ENCODE measurements at places on chromosomes 1 and 21.

DNA sequence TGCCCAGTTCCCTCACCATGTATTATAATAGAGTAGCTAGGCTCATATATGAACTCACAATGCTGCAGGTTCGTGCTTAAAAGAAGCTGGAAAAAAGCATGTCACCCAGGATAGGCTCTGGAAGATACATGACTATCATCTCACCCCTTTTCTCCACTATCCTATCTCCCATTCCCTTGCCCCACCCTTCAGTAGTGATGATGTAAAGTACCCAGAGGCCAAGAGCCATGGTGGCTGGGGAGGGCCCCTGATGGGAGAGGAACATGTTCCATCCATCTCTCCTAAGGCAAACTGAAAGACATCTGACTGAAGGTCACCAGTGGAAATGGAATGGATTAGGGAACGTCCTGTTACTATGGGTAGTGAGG, 20.3 kb upstream of the RBBP5 start:
- no peak for DNase-seq

GRCh38 chr1:151868486-151868885, 15.0 kb upstream of the THEM5 start:
- no peak for DNase-seq

DNA sequence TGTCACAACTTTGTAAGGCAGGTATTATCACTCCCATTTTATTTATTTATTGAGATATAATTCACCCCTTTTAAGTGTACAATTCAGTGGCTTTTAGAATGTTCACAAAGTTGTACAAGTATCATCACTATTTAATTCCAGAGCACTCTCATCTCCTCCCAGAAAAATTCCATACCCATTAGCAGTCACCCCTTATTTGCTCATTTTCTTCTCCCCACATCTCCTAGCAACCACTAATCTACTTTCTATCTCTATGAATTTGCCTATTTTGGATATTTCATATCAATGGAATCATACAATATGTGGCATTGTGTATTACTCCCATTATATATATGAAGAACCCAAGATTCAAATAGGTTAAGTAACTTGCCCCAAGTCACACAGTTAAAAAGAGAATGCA, 7.0 kb downstream of the DSTYK start:
- DNase-seq: no peak

- no peak for DNase-seq
Observed at GRCh38 chr1:184326278-184326677, 60.6 kb upstream of the C1orf21 start.

GRCh38 chr1:56972976-56973375, 7.2 kb upstream of the C8B start:
- no peak for DNase-seq

GRCh38 chr21:42207426-42207825, 11.5 kb upstream of the ABCG1 start:
- DNase-seq: no peak

GRCh38 chr21:40681164-40681859, 165.6 kb downstream of the DSCAM start:
- DNase-seq: peak; percentile 2

DNA sequence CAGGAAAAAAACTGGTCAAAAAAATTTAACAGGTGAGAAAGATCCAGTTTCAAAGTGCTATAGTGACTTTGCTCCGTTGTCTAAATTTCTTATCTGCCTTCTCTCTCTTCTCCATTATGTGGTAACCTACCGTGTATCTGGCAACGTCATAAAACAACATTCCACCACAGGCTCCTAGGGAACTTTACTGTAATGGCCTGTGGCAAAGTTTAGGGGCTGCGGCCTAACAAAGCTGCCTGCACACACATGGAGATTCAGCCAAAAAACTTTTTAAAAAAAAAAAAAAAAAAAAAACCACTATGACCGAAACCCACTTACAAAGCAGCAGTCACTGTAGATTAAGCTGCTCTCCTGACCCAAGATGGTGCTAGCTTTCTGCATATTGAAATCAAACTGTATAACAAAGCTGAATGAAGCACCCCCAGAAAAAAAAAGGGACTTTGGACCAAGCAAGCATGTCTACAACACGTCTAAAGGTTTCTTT, 202.6 kb downstream of the SLC45A1 start:
- DNase-seq: no peak

DNA sequence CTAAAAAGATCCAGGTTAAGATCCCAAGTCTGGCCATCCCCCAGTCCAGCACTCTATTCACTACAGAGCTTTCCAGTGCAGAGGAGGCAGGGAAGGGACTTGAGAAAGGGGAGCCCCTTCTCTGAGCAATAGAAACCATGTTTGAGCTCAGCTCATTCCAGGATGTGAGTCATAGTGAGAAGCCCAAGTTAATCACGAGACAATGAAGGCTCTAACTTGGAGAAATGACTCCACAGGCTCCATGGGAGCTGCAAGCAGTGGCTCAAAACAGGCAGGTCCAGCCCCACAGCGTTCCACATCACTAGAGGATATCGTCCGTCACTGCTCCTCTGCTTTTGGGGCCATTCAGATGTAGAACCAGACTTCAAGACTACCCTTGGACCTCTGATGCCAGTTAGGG, 59.1 kb downstream of the CAMK2N1 start:
- no peak for DNase-seq

DNA sequence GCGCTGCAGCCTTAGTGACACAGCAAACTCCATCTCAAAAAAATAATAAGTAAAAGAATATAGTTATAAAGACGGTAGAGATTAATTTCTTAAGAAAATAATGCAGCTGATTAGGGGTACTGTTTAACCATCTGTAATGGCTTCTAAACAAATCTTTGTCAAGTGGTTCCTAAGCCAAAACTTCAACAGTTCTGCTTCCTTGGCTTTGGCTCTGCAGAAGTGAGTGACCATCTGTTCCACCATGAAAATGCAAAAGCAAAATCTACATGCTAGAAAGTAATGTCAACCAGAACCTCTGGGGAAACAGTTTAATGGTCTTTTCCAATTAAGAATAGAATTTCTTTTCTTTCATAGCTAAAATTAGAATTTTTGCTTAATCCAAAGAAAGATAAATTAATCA, 8.3 kb upstream of the SH2D5 start:
- DNase-seq: no peak

DNA sequence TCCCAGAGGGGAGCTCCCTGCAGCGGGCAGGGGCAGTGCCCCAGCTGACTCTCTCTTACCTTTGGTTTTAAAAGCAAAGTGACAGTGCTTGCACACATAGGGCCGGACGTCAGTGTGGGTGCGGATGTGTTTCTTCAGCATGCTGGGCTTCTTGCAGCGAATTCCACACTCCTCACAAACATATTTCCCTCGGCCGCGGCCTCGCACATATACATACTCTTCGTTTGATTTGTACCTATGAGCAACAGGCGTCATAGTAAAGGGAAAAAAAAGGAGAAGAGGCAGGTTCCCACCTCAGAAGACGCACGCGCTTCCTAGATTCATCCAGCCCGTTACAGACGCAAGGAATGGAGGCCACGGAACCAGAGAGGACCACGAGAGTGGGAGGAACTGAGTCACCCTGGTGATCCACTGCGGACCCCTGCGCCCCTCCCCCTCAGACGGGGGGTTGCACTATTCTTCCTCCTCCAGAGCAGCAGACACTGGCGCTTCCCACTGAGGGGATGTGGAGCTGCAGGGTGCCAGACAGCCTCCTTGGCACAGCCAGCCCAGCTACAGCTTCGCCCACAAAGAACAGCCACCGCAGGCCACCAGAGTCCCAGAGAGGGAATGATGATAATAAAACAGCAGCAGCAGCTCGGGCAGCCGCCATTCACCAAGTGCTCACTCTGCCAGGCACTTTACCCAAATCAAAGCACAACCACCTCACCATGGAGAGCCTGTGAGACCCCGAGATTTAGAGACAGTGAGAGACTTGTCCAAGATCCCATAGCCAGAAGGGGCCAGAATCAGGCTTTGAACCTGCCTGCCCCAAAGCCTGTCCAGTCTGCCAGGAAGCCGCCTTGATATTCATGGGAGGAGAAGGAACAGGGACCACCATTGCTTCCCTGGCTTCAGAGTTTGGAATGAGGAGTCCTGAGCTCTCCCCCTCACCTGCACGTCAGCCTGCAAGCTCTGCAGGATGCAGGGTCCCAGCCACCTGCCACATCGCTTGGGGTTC, 40.5 kb upstream of the EDN2 start:
- DNase-seq: no peak

DNA sequence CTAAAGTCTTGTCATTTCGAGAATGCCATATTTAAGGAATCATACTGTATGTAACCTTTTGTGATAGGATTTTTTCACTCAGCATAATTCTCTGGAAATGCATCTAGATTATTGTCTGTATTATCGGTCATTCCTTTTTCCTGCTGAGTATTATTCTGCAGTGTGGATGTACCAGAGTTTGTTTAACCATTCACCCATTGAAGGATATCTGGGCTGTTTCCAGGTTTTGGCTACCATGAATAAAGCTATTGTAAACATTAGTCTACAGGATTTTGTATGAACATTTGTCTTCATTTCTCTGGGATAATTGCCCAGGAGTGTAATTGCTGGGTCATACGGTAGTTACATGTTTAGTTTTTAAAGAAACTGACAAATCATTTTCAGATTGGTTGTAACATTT, 61.8 kb downstream of the ATP1A1 start:
- no peak for DNase-seq

- no peak for DNase-seq
Observed at GRCh38 chr1:1013922-1014648, 788 bp downstream of the ISG15 start.

GRCh38 chr1:8571200-8571984, 246.0 kb downstream of the RERE start:
- no peak for DNase-seq

GRCh38 chr1:41046347-41046775, 24.8 kb upstream of the SLFNL1 start:
- DNase-seq: no peak

DNA sequence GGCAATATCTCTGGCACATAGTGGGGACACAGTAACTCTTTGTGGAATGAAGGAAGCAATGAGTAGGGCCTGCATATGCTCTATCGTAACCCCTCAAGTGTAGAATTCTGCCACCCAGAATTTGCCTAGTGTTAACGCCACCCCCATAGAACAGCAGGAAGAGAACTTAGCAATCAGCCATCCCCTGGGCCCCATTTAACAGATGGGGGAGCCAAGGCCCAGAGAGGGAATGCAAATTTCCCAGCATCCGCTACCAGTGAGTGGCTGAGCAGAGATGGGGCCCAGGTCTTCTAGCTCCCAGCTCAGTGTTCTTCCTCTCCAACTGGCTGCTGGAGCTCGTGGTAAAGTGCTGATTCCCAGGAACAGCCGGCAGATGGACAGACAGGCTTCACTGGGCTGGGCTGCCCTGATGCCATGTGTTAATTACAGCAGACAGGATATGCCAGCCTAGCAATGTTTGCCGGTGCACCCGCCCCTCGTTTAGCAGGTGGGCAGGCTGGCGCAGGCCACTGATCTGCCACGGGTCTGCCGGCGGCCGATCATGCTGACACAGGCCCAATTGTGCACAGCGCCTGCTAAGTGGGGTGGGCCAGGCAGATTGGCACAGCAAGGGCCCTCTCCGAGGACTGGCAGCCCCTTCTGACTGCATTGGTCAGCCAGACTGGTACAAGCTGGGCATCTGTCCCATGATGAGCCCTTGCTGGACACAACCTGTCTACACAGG, 171.9 kb downstream of the IGSF21 start:
- DNase-seq: no peak

DNA sequence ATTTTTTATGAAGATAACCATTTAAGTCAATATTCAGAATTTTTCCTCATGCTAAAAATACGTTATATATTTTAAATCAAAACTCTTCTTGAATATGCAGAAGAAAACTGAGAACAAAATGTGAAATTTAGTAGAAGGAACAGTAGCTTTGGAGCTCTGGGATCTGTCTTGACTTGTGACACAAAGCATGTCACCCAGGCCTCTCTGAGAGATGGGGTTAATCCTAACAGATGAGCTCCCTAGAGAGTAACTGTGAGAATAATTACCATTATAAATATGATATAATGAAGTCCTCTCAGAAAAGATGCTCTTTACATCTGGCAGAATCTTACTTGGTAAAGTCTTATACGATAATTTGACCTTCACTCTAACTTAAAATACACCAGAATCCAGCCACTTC, 272.0 kb downstream of the PTPRC start:
- DNase-seq: no peak

DNA sequence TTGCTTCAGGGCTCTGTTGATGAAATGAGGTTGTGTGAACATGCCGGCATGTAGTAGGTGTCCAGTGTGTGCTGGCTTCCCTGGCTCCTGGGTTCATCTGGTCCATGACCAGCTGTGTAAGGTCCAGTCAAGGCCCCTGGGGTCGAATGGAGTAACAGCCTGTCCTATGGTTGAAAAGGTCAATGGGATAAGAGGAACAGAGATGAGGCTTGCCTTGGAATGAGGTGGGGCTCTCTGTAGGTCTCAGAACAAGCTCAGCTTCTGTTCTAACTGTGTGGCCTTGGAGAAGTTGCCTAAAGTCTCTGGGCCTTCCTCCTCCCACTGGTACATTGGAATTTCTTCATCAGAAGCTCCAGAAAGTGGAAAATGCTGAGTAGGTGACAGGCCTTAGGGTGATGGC, 26.6 kb downstream of the RPS6KA1 start:
- DNase-seq: no peak

DNA sequence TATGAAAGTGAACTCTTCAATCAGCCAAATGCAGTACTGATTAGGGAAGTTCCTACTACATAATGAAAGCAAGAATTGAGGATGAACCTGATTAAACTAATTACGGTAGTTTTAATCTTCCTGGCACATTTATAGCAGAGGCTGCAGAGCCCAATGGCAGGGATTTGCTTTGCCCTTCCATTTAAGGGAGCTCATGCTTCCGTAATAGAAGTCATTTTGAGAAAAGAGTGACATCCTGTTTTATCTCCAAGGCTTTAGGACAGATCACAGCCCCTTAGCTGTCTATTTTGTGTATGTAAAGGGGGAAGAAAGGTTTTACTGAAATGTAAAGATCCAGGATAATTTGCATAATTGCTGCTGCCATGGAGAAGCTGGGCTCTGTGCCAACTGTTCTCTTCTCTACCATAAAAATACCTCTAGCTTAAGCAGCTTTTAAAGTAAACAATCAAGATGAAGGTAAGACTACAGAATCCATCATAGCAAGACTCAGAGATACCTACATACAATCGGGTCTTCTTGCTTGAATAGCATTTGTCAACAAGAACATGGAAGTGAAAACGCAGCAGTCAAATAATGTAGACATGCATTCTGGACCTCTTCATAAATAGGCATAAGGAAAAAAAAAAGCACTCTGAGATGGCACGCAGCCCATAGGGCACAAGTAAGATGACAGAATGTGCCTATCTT, 62.5 kb downstream of the ASH1L start:
- peak; percentile 87 for DNase-seq

- no peak for DNase-seq
Observed at GRCh38 chr1:155017041-155017945, 14.7 kb downstream of the ZBTB7B start.

- no peak for DNase-seq
Observed at GRCh38 chr1:101220906-101221305, 15.9 kb upstream of the S1PR1 start.

All from NCI-H2081 treated with DMSO at 0.1 percent for 48 hours (cell line).